ENCODE measurements at places on chromosomes 6 and 20. TPM values are rescaled to one million over a fixed set of nuclear protein-coding genes. Genes with fewer than 3 reads are reported as not detected.

The TSBP1 gene
- polyA plus RNA-seq = 21.0 TPM

The PBOV1 gene
- not detected for polyA plus RNA-seq

The SSTR4 gene
- polyA plus RNA-seq = not detected

The CLPSL1 gene
- not detected for polyA plus RNA-seq

The HUS1B gene
- polyA plus RNA-seq = 1.3 TPM

The DHX16 gene
- polyA plus RNA-seq = 109 TPM

The PTPRT gene
- 2.5 TPM for polyA plus RNA-seq

The STK4 gene
- 24.9 TPM for polyA plus RNA-seq

The PPP1R16B gene
- 3.7 TPM for polyA plus RNA-seq

The KIF25 gene
- 1.1 TPM for polyA plus RNA-seq

The C6orf52 gene
- polyA plus RNA-seq = 21.7 TPM

The WASF1 gene
- polyA plus RNA-seq = 158 TPM

The GUCA1A gene
- 47.0 TPM for polyA plus RNA-seq

The LPIN3 gene
- 9.9 TPM for polyA plus RNA-seq

The RHAG gene
- polyA plus RNA-seq = 0.42 TPM

The TCF15 gene
- polyA plus RNA-seq = 2.0 TPM

The CRIP3 gene
- polyA plus RNA-seq = 34.3 TPM

The ERVFRD-1 gene
- 0.16 TPM for polyA plus RNA-seq

The CRYBG1 gene
- polyA plus RNA-seq = 16.5 TPM

The PERP gene
- polyA plus RNA-seq = 13.8 TPM

The TRIM31 gene
- polyA plus RNA-seq = 6.4 TPM

The BMP7 gene
- polyA plus RNA-seq = 7.1 TPM

The FAM217A gene
- polyA plus RNA-seq = 35.3 TPM

The SRMS gene
- 0.42 TPM for polyA plus RNA-seq

The TFAP2A gene
- polyA plus RNA-seq = 3.3 TPM

The OR2H1 gene
- 18.8 TPM for polyA plus RNA-seq

Data from testis (tissue), 5 donors.